Activated CD4-positive, alpha-beta T cell treated with anti-CD3 and anti-CD28 coated beads for 4 hours (primary cell): ENCODE measurements at places on chromosomes 7 and 10.

DNA sequence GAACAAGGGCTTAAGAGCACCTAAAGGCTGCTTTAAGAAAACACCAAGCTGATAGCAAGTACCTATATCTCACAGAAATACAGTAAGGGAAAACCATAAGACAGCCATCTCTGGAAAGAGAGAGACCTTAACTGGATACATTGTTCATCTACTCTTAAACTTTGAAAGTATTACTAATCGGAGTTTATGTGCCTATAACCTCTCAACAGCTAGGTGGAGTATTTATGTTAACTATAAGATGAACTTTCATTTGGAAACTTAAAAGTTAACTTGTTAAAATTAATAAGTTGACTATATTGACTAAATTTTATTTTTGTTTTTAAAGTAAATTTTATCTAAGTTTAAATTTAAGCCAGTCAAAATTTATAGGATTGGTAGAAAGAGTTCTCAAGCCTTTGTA lies 90.6 kb downstream of the USP6NL start:
- no peak for DNase-seq

DNA sequence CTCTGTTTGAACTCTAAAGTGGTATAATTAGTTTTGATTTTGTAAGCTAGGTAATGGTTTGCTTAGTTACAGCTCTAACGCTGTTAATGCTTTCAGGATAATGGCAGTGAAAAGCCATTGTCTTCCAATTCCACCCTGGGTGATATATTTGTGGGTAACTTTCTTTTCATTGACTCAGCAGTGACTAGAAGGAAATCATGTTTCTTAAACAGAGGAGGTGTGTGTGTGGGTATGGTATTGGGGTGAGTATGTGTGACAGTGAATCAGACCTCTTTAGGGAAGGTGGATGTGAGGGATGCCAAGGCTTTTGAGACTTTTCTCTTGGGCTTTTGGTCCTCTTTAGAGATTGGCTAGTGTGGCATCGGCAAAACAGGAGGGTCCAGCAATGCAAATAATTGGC lies 13.6 kb downstream of the ENTPD7 start:
- no peak for DNase-seq

- DNase-seq = no peak
Observed at GRCh38 chr7:117808341-117808757, 64.9 kb downstream of the CTTNBP2 start.

GRCh38 chr7:129359638-129360037 lies 74.6 kb upstream of the STRIP2 start:
- no peak for DNase-seq

GRCh38 chr7:118684796-118685195 lies 460.3 kb downstream of the ANKRD7 start:
- DNase-seq = no peak

DNA sequence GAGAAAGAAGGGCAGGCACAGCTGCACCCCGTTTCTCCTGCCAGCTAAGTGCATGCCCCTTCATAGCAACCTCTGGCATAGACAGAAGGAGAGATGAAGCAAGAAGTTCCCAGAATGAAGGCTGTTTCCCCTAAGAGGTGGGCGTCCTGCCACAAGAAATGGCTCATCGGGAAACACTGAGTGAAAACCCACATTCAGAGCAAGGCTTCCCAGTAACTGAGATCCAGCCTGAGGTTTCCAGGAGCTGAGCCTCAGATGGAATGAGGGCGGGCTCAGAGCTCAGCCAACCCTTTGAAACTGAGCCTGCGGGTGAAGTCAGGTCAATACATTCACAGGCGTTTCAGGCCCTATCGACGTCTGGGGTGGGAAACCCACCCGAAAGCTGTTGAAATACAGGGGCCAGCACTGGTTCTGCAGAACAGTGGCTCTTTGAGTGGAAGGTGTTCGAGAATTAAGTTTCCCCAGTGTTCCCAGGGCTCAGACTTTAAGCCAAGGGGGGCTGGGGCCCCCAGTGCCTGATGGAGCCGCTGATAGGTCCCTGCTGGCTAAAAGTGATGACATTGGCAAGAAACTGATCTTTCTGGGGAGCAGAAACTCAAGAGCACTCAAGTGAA lies 510.2 kb downstream of the RPS24 start:
- DNase-seq = no peak

GRCh38 chr10:132546567-132547420 lies 9.2 kb downstream of the INPP5A start:
- DNase-seq = no peak
